ENCODE measurements at places on chromosomes 4 and X. TPM values are rescaled to one million over a fixed set of nuclear protein-coding genes. Genes with fewer than 3 reads are reported as not detected.

FRMD7 gene
- total RNA-seq, result not detected

DRD5 gene
- total RNA-seq, result not detected

PPEF2 gene
- not detected for total RNA-seq

TRPC3 gene
- total RNA-seq, result 1.6 TPM

F11 gene
- not detected for total RNA-seq

LUZP4 gene
- total RNA-seq, result not detected

PCDH7 gene
- total RNA-seq, result 27.8 TPM

ACE2 gene
- total RNA-seq, result not detected

HHIP gene
- 0.24 TPM for total RNA-seq

TRIM60 gene
- total RNA-seq, result not detected

CLIC2 gene
- 0.88 TPM for total RNA-seq

TREX2 gene
- not detected for total RNA-seq

SLC25A5 gene
- total RNA-seq, result 544 TPM

FOXR2 gene
- total RNA-seq, result not detected

SRPX2 gene
- total RNA-seq, result 79.9 TPM

RNF128 gene
- 1.6 TPM for total RNA-seq

HPGDS gene
- not detected for total RNA-seq

MAOA gene
- 12.5 TPM for total RNA-seq

NAP1L2 gene
- total RNA-seq, result not detected

SLC7A11 gene
- 6.1 TPM for total RNA-seq

USP51 gene
- total RNA-seq, result 0.65 TPM

POU3F4 gene
- not detected for total RNA-seq

NLRP2B gene
- not detected for total RNA-seq

STATH gene
- not detected for total RNA-seq

SPANXN4 gene
- total RNA-seq, result not detected

PORCN gene
- 32.2 TPM for total RNA-seq

NXF2 gene
- not detected for total RNA-seq

MAEA gene
- total RNA-seq, result 61.7 TPM

SMIM31 gene
- total RNA-seq, result not detected

MYOZ2 gene
- 0.08 TPM for total RNA-seq

PRICKLE3 gene
- total RNA-seq, result 20.1 TPM

SLC30A9 gene
- total RNA-seq, result 48.1 TPM

RAPGEF2 gene
- 17.6 TPM for total RNA-seq

UCHL1 gene
- 1,497 TPM for total RNA-seq

PRDM5 gene
- total RNA-seq, result 6.4 TPM

FSTL5 gene
- 0.13 TPM for total RNA-seq

GATA1 gene
- total RNA-seq, result not detected

CCDC160 gene
- total RNA-seq, result not detected

All from epithelial cell of alveolus of lung (primary cell).